ENCODE measurements at places on chromosomes 16 and 17. TPM values are rescaled to one million over a fixed set of nuclear protein-coding genes. Genes with fewer than 3 reads are reported as not detected.

GRCh38 chr16:80437707-80438106, 103.1 kb upstream of the DYNLRB2 start:
- no peak for DNase-seq

GRCh38 chr17:35895636-35896587, 15.8 kb upstream of the CCL5 start:
- DNase-seq: peak; percentile 86

DNA sequence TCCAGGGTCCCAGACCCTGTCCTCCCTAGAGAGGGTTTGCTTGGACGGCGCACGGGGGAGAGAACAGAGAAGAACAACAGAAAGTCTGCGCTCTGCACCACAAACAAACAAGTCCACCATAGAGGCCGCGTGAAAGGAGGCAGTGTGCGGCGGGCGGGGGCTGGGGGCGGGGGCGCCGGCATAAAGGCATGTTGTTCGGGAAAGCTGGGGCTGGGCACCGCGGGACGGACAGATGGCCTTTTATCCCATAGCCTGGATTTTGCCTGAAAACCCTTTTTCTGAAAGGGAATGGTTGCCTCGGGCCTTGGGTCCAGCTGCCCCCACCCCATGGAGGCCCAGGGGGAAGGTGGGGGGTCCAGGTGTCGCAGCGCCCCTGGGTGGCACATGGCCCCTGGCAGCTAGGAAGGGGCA, 26.0 kb downstream of the FA2H start:
- no peak for DNase-seq

ATP2C2 gene
- not detected for total RNA-seq

DNA sequence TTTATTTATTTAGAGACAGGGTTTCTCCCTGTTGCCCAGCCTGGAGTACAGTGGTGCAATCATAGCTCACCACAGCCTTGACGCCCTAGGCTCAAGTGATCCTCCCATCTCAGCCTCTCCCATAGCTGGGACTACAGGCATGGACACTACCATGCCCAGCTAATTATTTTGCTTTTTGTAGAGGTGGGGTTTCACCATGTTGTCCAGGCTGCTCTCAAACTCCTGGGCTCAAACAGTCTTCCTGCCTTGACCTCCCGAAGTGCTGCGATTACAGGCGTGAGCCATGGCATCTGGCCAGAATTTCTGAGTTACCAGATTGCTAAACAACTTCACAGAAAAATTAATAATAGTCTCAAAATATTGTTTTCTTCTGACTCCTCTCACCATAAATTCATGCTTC, 21.7 kb downstream of the MOSMO start:
- DNase-seq: no peak

- DNase-seq: no peak
Observed at GRCh38 chr16:65061935-65062518, 59.8 kb downstream of the CDH11 start.

C16orf74 gene
- total RNA-seq: 0.72 TPM

DNA sequence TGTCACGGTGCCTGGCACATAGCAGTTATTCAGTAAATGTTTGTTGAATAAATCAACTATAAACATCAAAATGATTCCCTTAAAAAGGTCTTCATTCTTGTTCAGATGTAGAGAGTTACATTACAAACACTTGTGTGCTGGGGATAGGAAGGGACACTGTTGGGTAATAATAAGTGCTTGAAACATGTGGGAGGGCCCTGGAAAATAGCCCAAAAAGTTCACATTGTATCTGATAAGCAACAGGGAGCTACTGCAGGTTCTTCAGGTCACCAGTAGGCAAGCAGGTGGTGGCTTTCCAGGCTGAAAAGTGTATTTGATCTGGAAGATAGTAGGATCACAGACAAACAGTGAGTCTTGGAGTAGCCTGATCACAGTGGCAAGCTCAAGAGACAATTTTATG, 19.0 kb upstream of the ZNF652 start:
- no peak for DNase-seq

SLC12A3 gene
- total RNA-seq: not detected

PYDC1 gene
- total RNA-seq: not detected

PFN1 gene
- 347 TPM for total RNA-seq

ATMIN gene
- total RNA-seq: 64.5 TPM

PLD2 gene
- total RNA-seq: 19.9 TPM

DNA sequence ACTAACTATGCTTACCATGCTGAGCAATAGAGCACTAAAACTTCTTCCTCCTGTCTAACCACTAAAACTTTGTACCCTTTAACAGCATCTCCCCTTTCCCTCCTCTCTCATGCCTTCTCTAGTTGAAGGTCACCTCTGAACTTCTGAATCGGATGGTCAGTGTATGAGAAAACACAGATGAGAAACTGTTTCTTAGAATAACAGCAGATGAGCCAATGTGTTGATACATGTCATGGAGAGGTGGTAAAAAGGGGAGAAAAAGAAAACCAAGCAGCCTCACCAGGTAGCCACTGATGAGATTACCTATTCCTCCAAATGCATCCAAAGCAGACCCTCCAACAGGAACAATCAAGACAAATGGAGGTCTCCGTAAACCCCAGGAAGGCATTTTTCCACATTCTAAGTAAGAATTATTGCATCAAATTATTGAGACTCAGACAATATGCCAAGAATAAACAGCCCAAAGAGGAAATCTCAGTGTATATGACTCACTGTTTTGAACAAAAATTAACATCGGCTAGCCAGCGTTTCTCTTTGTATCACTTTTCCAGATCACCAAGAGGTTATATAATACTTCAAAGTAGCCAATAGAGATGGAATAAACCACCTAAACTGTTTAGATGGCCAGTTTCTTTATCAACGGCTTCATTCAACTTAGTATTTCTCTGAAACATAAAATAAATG, 793.3 kb upstream of the SOX9 start:
- peak; percentile 78 for DNase-seq

GRCh38 chr16:77298418-77299360, 99.5 kb downstream of the SYCE1L start:
- no peak for DNase-seq

- DNase-seq: peak; percentile 98
Observed at GRCh38 chr16:57260294-57260929, 15.4 kb downstream of the ARL2BP start.

- no peak for DNase-seq
Observed at GRCh38 chr16:71902656-71903365, 7.5 kb downstream of the IST1 start.

- DNase-seq: no peak
Observed at GRCh38 chr16:57725976-57726375, 9.6 kb upstream of the KATNB1 start.

DNA sequence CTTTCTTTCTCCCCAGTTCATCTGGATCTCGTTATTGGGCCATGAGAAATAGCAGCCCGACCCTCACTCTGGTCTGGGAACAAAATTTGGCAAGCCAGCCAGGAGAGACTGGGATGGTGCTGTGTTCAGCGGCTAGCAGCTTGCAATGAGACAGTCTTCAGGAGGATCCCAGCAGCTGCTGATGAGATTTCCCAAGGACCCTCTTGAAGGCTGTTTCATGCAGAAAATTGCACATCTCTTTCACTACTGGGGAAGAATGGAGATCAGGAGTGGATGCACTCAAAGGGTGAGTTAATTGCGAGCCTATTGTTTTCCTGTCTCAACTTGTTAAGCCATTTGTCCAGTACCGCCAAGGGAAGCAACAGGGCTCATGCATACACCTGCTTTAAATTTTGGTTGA, 5.5 kb upstream of the COIL start:
- no peak for DNase-seq

DNA sequence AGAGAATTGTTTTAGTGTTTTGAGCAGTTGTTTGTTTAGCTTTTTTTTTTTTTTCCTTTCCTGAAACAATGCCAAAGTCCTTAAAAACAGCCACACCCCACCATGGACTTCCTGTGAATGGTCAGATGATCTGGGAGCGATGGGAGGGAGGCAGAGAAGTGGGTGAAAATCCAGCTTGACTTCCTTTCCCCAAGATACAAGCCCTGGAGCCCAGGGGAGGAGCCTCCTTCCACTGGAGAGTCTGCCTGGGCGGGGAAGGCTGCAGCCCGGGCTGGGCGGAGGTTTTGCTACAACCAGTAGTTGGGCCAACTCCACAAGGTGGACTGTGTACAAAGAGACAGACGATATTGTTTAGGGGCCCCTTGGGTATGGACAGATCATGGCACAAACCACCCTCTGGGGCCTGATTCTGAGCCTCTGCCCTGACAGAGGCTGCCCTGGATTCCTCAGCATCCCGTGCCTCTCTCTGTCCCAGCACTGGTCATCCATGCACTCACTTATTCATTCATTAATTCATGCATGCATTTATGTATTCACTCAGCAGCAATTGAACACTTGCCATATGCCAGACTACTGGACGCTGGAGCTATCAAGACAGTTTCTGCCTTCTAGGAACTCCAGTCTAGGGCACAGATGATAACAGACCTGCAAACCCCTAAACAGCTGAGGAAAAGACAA, 29.8 kb downstream of the WSB1 start:
- DNase-seq: no peak

GRCh38 chr16:53084746-53085334, 30.0 kb downstream of the CHD9 start:
- DNase-seq: no peak

GRCh38 chr16:23539984-23540816, 16.9 kb downstream of the EARS2 start:
- DNase-seq: no peak

GPRC5C gene
- total RNA-seq: 2.9 TPM

DNA sequence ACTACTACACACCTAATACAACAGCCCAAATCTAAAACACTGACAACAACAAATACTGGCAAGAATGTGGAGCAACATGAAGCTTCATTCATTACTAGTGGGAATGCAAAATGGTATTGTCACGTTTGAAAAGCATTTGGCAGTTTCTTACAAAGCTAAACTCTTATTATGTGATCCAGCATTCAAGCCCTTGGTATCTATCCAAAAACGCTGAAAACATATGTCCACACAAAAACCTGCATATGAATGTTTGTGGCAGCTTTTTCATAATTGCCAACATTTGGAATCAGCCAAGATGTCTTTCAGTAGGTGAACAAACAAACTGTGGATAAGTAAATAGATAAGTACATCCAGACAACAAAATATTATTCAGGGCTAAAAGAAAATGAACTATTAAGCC, 501.1 kb upstream of the KIF2B start:
- DNase-seq: no peak

GRCh38 chr17:80962356-80963329, 29.0 kb upstream of the CHMP6 start:
- DNase-seq: no peak

DNA sequence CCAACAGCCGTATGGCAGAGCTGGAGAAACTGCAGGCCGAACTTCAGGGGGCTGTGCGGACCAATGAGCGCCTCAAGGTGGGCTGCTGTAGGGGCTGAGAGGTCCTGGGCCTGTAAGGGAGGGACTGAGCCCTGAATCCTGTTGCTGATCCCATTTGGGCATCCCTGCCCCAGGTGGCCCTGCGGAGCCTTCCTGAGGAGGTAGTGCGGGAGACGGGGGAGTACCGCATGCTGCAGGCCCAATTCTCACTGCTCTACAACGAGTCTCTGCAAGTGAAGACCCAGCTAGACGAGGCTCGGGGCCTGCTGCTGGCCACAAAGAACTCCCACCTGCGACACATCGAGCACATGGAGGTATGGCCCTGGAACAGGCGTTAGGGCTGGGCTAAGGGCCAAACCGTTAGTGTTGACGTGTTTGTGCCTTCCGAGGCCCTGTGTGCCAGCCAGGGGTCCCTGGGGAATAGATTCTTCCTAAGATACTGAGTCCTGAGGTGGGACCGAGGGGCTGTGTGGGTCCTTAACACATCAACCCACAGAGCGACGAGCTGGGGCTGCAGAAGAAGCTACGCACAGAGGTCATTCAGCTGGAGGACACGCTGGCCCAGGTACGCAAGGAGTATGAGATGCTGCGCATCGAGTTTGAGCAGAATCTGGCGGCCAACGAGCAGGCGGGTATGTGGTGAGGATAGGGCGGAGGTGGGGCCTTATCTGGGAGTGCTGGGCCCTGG, 4.2 kb downstream of the RNF40 start:
- peak; percentile 71 for DNase-seq

DNA sequence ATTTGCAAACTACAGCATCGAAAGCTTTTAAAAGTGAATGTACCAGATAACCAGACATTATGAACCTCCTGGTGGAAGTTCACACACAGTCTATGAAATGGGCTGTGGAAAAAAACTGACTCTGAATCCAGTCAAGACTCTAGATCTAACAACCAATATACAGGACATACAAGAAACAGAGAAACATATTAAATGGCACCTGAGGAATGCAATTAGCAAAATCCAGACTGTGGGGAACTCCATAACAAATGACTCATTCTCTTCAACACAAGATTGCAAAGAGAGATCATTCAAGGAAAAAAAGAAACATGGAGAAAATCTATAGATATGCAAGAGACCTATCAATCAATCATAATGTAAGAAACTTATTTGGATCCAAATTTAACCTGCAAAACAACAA, 119.0 kb downstream of the MYO1D start:
- no peak for DNase-seq

ALDH3A1 gene
- not detected for total RNA-seq

DNA sequence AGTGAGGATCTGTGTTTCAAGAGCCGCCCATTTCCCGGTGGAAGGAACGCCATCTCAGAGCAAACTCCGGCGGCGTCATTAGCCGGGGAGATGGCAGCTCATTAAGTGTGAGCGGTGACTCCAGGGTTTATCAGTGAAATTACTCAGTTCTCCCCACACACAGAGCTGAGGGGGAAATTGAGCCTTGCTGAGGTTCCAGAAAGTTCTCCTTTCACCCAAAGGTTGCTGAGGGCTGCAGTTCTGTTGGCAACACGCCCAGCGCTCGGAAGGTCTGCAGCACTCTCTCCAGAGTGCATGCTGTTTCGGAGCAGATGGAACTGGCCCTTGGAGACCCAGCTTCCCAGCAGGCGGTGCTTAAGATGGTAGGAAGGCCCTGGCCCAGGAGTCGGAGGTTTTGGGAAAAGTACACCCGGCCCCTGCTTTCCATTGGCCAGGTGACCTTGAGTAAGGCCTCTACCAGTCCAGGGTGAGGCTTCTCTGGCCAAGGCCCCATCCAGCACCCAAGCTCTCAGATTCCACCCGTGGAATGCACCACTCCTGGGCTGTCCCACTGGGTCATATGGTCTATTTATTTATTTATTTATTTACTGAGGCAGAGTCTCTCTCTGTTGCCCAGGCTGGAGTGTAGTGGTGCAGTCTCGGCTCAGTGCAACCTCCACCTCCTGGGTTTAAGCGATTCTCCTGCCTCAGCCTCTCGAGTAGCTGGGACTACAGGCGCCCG, 167.7 kb upstream of the CIBAR2 start:
- DNase-seq: no peak

KRT222 gene
- under 0.01 TPM for total RNA-seq

DNA sequence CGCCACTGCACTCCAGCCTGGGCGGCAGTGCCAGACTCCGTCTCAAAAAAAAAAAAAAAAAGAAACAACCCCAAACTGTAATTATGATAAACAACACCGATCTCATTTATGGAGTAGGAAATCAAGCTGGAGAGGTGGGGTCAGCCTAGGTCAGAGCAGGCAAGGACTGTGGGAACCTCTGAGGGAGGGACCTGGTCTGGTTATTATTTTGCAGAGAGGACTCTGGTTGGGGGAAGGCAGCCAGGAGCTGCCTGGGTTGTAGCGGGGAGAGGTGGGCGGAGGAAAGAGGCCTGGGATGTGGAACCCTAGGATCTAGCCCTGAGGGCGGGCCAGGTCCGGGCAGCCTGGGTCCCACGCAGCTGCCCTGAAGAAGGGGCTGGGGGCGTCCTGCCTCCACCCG, 10.9 kb upstream of the HS3ST6 start:
- peak; percentile 95 for DNase-seq

AGRP gene
- total RNA-seq: not detected

CNTNAP1 gene
- 18.6 TPM for total RNA-seq

All from osteoblast (primary cell).